ENCODE measurements at places on chromosomes 11 and 22. TPM values are rescaled to one million over a fixed set of nuclear protein-coding genes. Genes with fewer than 3 reads are reported as not detected.

Gene MYO18B
- polyA plus RNA-seq: 0.05 TPM

Gene FXYD2
- polyA plus RNA-seq: not detected

Gene GRAMD1B
- 14.5 TPM for polyA plus RNA-seq

Gene RTN4R
- 0.39 TPM for polyA plus RNA-seq

Gene ARSA
- polyA plus RNA-seq: 34.4 TPM

Gene CDON
- polyA plus RNA-seq: 4.2 TPM

Gene CHRNA10
- 1.1 TPM for polyA plus RNA-seq

Gene ZNHIT2
- polyA plus RNA-seq: 5.6 TPM

Gene GSC2
- not detected for polyA plus RNA-seq

Gene C11orf65
- polyA plus RNA-seq: 0.29 TPM

Gene MOV10L1
- 3.0 TPM for polyA plus RNA-seq

Gene APOL5
- polyA plus RNA-seq: not detected

Gene MMP7
- 0.36 TPM for polyA plus RNA-seq

Gene SLC5A1
- polyA plus RNA-seq: not detected

Gene OVOL1
- polyA plus RNA-seq: not detected

Gene MUC2
- not detected for polyA plus RNA-seq

Gene CYP2D6
- polyA plus RNA-seq: 0.32 TPM

Gene FOLR1
- polyA plus RNA-seq: not detected

Gene MS4A6E
- polyA plus RNA-seq: not detected

Gene DSCAML1
- polyA plus RNA-seq: not detected

Gene UCP3
- 1.2 TPM for polyA plus RNA-seq

Gene TEX54
- polyA plus RNA-seq: not detected

Gene CTSW
- polyA plus RNA-seq: 0.68 TPM

Gene BACE1
- 36.4 TPM for polyA plus RNA-seq

Gene NOX4
- 2.2 TPM for polyA plus RNA-seq

Gene SYT8
- not detected for polyA plus RNA-seq

Gene BIRC3
- 0.46 TPM for polyA plus RNA-seq

Gene FOXRED2
- 4.3 TPM for polyA plus RNA-seq

Gene PLAAT2
- 0.53 TPM for polyA plus RNA-seq

Gene SLC37A2
- 0.44 TPM for polyA plus RNA-seq

Gene FOLR3
- not detected for polyA plus RNA-seq

Gene SELENOM
- polyA plus RNA-seq: 97.1 TPM

Gene PLAAT4
- polyA plus RNA-seq: 4.6 TPM

Gene GGT5
- polyA plus RNA-seq: 4.6 TPM

Gene TMEM45B
- polyA plus RNA-seq: not detected

Gene ADM2
- 0.49 TPM for polyA plus RNA-seq

Gene SMTNL1
- polyA plus RNA-seq: not detected

Gene ZP1
- polyA plus RNA-seq: not detected

Gene YPEL1
- 2.4 TPM for polyA plus RNA-seq

Gene FAM180B
- polyA plus RNA-seq: not detected

Gene TMEM135
- polyA plus RNA-seq: 3.0 TPM

Gene OR5D16
- not detected for polyA plus RNA-seq

Gene FAT3
- polyA plus RNA-seq: 0.87 TPM

Gene TYR
- not detected for polyA plus RNA-seq

Measured in SK-N-SH (cell line).